ENCODE measurements at places on chromosomes 7 and 10.

GRCh38 chr7:45574416-45574668 lies 174 bp downstream of the ADCY1 start:
- peak; percentile 57 for DNase-seq

DNA sequence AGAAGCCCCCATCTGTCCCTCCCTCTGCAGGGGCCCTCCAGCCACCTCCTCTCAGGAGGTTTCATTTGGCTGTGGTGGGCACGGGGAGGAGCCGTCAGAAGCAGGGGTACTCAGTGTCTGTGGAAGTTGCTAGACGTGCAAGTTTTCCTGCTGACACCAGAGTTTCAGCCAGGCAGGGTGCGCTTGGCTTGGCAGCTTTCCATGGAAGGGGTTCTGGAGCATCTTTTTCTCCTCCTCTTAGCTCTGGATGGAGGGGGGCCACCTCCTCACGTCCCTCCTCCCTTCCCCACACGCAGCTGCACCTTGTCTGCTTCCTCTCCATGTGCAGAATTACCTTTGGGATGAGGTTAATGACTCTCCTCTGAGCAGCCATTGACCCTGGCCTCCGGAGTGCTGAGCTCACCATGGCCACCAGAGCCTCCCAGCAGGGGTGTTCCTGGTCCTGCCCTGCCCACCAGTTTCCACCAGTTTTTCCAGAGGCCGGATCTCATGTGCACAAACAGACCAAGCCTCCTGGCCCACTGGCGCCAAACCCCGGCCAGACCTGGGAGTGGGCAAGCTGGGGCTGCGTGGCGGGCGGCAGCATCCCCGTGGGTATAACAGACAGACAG lies 579.8 kb upstream of the FOXK1 start:
- DNase-seq: no peak

DNA sequence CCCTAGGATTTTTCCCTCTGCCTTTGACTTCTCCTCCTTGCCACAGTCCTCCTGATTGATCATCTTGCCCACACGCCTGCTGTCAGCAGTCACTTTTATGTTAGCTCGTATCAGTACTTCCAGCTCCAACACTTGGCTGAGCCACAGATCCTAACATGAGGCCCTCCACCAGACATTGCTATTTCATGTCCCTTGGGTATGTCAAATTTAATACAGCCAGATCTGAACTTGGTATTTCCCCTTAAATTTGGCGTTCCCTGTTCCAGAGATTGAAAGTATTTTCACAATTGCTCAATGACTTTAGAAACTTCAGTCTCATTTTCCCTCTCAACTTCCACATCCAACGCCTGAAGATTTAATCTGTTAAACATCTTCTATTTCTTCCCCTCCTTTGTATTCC lies 140.4 kb downstream of the RNLS start:
- no peak for DNase-seq

- peak; percentile 58 for DNase-seq
These were observed 20.3 kb upstream of the SFRP5 start for GRCh38 chr10:97791824-97792721.

- DNase-seq: peak; percentile 70
These were observed 12.7 kb upstream of the AKR1B10 start for GRCh38 chr7:134514663-134515062.

GRCh38 chr10:71663311-71663710 lies 56.3 kb downstream of the C10orf105 start:
- no peak for DNase-seq

DNA sequence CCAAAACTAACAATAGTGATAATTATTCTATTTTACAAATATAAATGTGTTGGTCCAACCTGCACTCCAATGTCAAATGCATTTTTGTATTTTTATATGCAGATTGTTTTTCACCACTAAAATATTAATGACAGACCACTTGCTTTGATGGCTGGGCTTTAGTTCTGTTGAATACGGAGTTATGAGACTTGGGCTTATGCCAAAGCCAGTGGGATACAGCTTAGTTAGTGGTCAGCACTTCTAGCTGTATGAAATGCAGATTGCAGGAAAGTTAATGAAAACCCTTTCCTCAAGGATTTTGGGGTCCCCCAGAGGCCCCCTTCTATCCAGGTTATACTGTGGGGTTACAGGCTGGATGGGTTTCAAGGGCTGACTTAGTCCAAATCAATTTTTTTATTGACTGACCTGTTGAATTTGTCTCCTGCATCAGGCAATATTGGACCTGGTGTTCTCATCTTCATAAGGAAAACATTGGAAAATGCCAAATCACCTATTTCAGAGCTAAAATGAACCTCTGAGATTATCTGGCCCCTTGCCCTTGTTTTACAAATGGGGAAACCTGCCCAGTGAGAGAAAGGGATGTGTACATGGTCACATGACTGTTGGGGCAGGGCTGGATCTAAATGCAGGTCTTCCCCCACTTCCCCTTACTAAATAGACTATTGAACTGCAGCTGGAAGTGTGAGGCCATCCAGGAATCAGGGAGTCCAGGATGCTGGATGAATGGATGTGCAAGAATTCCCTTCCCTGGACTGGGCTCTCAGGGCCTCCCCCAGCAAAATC lies 1085.3 kb downstream of the KCNMA1 start:
- no peak for DNase-seq

- no peak for DNase-seq
These were observed 718 bp upstream of the UMAD1 start for GRCh38 chr7:7639847-7640220.

DNA sequence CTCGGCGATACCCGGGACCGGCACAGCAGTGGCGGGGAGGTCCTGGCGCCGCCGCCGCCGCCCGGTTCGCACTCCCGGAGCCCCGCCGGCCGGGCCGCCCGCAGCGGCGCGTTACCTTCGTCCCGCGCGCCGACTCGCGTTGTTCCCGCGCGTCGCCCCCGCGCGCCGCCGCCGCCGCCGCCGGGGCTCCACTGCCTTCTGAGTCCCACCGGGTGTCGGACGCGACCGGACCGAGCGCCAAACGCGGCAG lies at the start of gene EZH2:
TSS of gene EZH2 (minus strand) at position 243 of the 250 bp plus-strand sequence. CDS start 36,993 bp downstream, outside the sequence.
- no peak for DNase-seq

DNA sequence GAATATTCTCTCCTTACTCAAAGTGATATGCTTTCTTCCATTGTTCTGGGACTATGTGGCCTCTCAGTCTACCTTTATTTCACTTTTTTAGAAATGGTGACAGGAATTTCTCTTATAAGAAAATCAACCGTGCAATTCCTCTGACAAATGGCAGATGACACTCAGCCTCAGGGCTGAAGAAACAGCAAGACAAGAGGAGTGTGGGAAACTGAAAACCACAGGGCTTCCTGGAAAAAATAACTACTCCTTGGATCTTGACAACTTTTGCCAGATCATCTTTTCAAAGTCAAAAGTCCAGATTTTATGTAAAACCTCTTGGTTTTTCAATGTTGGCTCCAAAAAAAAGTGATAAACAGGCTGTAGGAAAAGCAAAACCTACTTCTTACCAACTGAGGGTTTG lies 121.5 kb downstream of the TYW1B start:
- no peak for DNase-seq

DNA sequence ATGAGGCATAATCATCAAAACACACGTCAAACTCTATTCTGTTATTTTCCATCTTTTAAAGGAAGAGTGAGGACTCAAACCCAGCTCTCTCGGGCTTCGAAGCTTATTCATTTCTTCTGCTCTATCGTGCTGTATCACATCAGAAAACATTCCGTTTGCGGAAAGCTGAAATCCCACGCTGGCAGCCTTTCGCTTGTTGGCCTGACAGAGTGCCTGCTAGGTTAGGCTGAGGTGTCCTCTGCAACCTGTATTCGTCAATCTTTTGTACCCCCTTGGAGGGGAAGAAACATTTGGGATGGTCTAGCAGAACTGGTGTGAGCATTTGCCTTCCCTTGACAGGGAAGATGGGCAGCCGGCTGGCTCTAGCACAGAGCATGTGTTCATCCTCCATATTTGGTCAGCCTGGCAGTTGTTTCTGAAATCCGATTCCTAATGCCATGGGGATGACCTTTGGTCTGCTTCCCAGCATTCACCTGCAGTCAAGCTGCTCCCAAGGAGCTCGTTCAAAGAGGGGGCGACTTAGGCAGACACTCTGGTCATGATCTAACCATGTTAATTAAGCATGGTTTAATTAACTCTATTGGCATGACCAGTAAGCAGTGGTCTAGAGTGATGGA lies 55.2 kb downstream of the TACC2 start:
- DNase-seq: peak; percentile 50

- no peak for DNase-seq
These were observed 57.7 kb downstream of the TNPO3 start for GRCh38 chr7:128997181-128997580.

GRCh38 chr7:30584415-30584814 lies 10.3 kb upstream of the GARS1 start:
- DNase-seq: no peak

GRCh38 chr7:4849390-4849789 lies 12.4 kb downstream of the PAPOLB start:
- no peak for DNase-seq

- no peak for DNase-seq
These were observed 64.0 kb upstream of the SEMA3A start for GRCh38 chr7:84258628-84259027.

- no peak for DNase-seq
These were observed 140.8 kb upstream of the GRB10 start for GRCh38 chr7:50923476-50923875.

- DNase-seq: no peak
These were observed 44.8 kb downstream of the CAMK2B start for GRCh38 chr7:44280636-44280992.

DNA sequence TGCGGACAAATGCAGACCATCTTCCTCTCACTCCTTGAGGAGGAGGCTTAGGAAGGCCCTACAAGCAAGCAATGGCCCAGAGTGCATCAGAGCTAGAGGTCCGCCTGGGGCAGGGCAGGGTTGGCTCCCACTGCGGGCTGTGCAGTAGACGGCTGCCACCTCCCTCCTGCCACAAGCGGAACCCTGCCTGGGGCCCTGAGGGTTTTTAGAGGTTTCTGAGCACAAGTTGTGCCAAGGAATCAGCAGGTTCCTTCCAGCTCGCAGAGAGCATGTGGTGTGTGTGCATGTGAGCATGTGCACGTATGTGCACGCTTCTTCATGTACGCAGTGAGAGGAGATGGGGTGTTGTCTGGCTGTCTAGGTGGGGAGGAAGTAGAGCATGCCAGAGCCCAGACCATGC lies 25.9 kb upstream of the SMARCD3 start:
- no peak for DNase-seq

DNA sequence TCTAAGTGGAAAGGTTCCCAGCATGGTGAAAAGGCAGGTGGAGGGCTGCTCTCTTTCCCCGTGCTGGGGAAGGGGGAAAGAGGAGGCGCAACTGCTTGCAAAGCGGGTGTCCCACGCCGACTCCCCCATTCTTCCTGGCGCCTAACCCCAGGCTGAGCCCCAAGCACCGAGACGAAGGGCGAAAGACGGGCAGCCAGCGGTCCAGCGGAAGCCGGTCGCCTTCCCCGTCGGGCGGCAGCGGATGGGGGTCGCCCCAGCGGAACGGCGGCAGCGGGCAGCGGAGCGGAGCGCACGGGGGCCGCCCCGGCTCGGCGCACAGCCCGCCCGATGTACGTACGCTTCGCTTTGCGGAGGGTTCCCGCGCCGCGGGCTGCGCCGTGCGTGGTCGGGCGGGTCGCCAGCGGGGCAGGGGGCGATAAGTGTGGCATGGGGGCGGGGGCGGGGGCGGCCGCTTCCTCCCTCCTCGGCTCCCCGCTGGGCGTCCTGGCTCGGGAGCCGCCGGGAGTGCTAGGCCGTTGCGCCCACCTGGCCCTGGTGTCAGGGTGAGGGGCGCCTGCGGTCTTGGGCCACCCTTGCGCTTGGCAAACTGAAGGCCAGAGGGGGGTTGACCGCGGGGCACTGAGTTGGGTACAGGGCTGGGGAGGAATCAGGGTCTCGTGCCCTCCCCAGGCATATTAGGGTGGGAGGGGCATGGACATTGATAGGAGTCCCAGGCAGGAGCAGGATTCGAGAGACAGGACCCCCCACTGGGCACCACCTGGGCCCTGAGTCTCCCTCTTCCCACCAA lies 35.2 kb upstream of the HSPB1 start:
- DNase-seq: no peak

DNA sequence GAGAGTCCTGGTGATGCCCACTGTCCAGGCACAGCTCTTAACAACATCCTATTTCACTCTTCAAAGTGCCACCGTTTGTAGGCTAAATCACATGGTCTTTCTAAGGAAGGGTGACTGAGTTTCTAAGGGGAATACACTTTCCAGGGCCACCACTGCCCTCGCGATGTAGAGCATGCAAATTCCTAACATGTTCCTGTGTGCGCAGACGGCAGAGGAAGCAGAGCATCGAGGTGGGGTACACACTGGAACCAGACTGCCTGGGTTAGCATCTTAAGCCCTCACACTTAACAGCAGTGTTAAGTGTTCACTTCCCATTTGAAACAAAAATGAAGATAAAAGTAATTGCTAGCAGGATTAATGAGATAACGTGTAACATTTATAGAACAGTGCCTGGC lies 3.0 kb downstream of the VOPP1 start:
- DNase-seq: no peak

DNA sequence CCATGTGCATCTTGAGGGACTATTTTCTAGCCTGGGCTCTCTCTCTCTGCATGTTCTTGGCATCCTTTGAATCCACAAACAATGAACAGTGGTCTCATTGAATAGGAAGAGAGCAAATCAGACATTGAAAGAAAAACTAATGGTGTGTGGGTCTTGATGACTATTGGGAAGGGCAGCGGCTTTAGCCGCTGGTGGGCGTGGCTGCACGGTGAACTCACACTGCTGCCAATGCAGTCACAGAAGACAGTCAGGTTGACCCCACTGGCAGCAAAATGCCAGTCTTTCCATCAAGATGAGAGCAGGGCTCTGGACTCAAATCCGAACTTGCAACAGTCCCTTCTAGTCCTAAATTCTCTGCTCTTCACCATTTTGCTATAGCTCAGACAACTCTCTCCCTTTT lies 91.0 kb downstream of the ADARB2 start:
- no peak for DNase-seq

DNA sequence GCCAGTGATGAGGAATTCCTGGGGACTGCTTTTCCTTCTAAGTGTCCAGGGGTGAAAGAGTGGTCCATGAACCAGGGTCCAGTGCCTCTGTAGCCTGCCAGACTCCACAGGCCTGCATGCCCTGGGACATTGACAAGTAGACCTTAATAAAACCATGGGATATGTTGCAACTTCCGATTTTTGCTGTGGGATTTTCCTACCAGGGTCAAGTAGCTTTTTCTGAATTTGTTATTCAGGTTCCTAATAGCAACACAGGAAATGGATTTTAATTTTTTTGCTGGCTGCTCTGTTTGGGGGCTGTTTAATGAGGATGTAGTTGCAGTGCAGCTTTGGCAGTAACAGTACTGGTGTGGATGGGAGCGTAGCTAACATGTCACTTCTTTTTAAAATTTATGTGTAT lies 42.1 kb downstream of the WBP1L start:
- DNase-seq: no peak

DNA sequence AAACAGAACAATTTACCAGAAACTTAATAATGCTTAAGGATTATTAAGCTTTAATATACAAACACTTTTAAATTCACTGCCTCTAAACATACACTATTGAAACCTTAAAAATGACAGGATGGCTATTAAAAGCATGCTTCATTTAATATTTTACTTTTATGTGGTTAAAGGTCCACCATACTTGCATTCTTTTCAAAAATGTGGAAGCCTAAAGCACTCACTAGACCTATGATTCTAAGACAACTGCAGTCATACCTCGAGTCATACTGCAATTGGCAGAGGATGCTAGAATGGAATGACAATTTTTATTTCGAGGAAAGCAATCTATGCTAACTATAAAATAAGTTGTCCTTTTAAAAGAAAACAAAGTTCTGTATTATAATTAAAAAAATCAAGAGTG lies 85.3 kb downstream of the PIP4K2A start:
- no peak for DNase-seq
